ENCODE measurements at places on chromosomes 12 and 14. TPM values are rescaled to one million over a fixed set of nuclear protein-coding genes. Genes with fewer than 3 reads are reported as not detected.

Gene PTGR2
- total RNA-seq = 4.3 TPM

Gene HVCN1
- 0.20 TPM for total RNA-seq

Gene RPGRIP1
- 0.13 TPM for total RNA-seq

Gene KLRD1
- total RNA-seq = not detected

Gene PACS2
- 23.6 TPM for total RNA-seq

Gene LYZ
- total RNA-seq = 1,312 TPM

Gene TAS2R10
- total RNA-seq = not detected

Gene CLEC12A
- not detected for total RNA-seq

Gene FGF23
- not detected for total RNA-seq

Gene LRP6
- 31.7 TPM for total RNA-seq

Gene EXOC3L4
- 27.0 TPM for total RNA-seq

Gene CEBPE
- total RNA-seq = not detected

Gene ADAM21
- total RNA-seq = 0.07 TPM

Gene CCDC184
- not detected for total RNA-seq

Gene STAT6
- 28.0 TPM for total RNA-seq

Gene DTX1
- total RNA-seq = not detected

Gene CLEC7A
- total RNA-seq = not detected

Gene KRT79
- total RNA-seq = not detected

Gene FAM186B
- total RNA-seq = 0.17 TPM

Gene GRIN2B
- total RNA-seq = 0.13 TPM

Gene TSPAN11
- total RNA-seq = 0.07 TPM

Gene RASSF9
- total RNA-seq = not detected

Gene TMCC3
- total RNA-seq = not detected

Gene RNF212B
- not detected for total RNA-seq

Gene NOPCHAP1
- total RNA-seq = 51.5 TPM

Gene DLK1
- 95.5 TPM for total RNA-seq

Gene SDSL
- total RNA-seq = 1.2 TPM

Gene SERPINA10
- 20.1 TPM for total RNA-seq

Gene FAIM2
- not detected for total RNA-seq

Gene WASHC4
- total RNA-seq = 39.6 TPM

Gene CCDC177
- total RNA-seq = not detected

Gene MAP3K12
- total RNA-seq = 0.13 TPM

Gene SCN8A
- total RNA-seq = 1.4 TPM

Gene IL26
- total RNA-seq = not detected

Measured in HepG2 (cell line).